ENCODE measurements at places on chromosomes 3 and 15.

DNA sequence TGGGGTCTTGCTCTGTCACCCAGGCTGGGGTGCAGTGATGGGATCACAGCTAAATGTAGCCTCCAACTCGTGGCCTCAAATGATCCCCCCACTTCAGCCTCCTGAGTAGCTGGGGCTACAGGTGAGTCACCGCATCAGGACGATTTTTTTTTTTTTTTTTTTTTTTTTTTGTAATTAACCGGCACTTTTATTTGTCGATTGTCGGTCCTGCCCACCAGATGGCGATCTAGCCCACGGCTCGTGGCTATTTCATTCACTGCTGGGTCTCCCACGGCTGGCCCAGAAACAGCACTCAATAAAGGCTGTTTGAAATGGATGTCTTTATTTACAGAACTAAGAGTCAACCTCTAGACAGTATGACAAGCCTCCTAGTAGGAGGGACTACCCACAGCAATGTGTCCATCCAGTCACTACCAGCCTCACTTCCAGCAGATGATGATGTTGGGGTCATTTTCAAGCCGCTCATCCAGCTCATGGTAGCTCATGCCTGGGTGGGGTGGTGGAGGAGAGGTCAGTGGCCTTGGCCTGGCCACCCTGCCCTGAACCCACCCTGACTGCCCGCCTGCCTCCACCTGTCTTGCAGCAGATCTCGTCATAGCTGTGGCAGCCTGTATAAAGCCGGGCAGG, 1.8 kb upstream of the ZMYND10 start:
- peak; percentile 32 for DNase-seq

GRCh38 chr3:124461126-124461525, 269.1 kb upstream of the UMPS start:
- DNase-seq, result no peak

DNA sequence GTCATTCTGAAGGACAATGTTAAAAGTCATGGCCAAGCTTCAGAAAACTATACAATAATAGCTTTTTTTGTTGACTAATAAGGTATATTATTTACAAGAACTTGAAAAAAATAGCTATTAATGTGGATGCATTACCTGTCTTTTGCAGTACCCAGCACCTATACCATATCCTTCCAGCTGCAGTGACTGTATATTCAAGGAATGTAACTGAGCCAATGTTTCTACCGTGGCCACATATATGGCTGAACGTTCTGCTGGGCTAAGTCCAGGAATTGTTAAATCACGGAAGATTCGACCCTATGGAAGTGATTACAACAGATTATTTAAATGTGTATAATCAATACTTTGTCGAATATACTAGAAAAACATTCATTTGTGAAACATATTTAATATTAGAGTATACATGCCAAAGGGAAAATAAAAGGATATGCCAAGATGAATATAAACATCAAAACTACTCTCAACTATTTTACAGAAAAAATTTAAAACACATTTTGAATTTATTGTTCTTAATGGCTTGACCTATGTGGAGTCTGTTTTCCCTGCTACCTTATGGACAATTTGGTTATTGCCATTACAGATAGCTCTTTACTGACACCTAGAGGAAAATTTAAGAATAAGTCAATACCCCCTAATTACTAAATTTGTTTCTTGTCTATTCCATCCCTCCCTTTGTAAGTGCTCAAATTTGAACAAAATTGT, 17.6 kb downstream of the ACAD11 start:
- DNase-seq, result no peak

- DNase-seq, result no peak
Measured at GRCh38 chr3:99933971-99934750, 116.5 kb downstream of the CMSS1 start.

DNA sequence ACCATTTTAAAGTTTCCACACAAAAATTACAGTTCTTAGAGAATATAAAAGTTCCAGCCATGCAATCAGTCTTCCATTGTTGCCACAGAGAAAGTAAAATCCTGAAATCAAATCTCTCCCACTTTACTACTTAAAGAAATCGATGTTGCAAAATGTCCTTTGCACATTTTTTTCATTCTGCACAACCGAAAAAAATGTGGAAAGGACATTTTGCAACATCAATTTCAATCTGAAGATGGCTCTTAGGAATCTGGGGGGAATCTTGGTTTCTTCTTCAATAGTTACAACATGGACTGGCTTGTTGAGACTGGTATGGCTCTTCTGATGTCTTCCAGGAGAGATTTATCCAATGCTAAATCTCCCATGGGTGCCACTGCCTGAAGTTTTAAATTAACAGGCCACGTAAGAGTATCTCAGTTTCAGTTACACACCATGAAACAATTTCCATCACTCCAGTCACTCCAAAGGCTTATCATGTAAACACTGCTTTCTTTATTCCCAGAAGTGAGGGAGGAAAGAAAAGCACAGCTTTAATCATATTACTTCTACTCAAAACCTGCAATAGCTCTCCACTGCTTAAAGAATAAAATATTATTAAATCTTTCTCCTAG, 55.8 kb upstream of the CTNNB1 start:
- DNase-seq, result no peak

- DNase-seq, result no peak
Measured at GRCh38 chr3:46280105-46280797, 38.0 kb downstream of the CCR3 start.

DNA sequence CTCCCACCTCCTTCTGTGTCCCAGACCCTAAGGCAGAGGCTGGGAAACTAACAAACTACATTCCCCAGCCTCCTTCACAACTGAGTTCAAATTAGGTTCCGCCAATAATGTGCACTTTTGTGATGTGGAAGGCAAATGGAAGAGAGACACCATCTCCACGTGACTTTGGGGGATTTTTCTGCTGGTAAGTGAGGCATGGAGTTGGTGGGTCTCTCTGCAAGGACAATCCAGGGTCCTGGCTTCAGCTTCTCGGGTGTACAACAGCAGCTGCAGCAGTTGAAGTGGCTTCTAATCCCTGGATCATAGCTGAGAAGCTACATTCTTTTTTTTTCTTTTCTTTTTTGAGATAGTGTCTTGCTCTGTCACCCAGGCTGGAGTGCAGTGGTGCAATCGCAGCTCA, 58.9 kb upstream of the GATA2 start:
- no peak for DNase-seq

DNA sequence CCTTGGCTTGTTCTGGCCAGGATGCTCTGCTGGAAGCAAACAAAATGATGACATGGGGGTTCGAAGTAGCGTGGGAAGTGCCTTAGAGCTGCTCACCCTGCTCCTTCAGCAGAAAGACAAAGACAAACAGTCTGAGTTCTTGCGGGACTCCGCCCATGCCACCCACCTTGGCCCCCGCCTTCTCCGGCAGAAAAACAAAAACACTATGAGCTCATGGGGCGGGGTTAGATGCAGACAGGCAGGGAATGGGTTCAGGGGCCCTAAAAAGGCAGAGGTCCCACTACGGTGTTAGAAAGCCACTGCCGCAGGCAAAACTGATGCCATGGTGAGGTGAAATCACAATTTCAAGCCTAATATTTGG, 9.7 kb upstream of the NCKIPSD start:
- DNase-seq, result no peak

DNA sequence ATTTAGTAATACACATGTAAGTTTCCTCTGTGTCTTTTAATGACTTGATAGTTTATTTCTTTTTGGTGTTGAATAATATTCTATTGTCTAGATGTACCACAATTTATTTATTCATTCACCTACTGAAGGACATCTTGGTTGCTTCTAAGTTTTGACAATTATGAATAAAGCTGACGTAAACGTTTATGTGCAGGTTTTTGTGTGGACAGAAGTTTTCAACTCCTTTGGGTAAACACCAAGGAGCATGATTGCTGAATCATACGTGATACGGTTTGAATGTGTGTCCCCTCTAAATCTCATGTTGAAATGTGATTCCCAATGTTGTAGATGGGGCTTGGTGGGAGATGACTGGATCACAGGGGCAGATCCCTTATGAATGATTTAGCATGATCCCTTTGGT, 21.5 kb downstream of the SPESP1 start:
- DNase-seq, result no peak

DNA sequence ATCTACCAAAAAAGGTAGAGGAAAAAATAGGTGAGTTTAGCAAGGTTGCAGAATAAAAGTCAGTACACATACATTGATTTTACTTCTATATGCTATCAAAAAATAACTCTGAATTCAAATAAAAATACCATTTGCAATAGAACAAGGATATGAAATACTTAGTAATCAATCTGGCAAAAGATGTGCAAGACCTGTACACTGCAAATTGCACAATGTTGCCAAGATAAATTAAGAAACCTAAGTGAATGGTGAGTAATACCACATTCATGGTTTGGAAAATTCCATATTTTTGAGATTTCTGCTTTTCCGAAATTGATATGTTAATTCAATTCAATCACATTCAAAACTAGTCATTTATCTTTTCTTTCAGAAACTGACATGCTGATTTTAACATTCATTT, 464.8 kb downstream of the EPHA3 start:
- DNase-seq, result no peak

DNA sequence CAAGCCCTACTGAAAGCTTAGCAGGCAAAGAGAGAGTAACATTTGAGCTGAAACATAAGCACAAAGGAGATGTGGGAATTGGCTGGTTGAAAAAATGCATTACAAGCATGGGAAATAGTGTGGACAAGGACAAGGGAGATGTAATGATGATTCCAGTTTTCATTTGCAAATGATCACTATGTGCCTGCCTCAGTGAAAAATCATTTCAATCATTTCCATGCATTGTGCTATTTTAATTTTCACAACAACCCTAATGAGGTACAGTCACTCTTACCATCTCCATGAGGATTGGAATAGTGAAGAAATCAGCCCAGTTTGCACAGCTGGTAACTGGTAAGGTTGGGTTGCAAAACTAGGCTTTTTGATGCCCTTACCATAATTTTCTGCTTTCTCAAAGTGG, 123.2 kb downstream of the ARNT2 start:
- no peak for DNase-seq

DNA sequence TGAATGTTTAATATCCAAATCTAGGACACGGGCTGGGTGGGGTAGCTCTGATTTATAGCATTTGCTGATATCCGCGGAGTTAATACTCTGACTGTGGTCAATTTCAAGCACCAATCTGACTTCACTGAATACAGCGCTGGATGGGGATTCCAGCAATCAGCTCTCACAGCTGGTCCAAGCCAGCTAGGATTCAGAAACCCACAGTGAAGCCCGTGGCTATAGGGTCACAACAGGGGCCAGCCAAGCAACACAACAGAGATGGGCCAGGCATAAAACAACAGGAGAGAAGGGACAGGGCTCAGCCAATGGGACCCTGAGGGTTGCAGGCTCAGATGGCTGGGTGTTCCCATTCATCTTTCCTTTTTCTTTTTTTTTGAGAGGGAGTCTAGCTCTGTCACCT, 5.4 kb upstream of the LMAN1L start:
- DNase-seq, result no peak

GRCh38 chr15:31005660-31006059, 14.2 kb upstream of the MTMR10 start:
- DNase-seq, result no peak

GRCh38 chr15:66808181-66808824, 106.3 kb downstream of the SMAD6 start:
- DNase-seq, result no peak

DNA sequence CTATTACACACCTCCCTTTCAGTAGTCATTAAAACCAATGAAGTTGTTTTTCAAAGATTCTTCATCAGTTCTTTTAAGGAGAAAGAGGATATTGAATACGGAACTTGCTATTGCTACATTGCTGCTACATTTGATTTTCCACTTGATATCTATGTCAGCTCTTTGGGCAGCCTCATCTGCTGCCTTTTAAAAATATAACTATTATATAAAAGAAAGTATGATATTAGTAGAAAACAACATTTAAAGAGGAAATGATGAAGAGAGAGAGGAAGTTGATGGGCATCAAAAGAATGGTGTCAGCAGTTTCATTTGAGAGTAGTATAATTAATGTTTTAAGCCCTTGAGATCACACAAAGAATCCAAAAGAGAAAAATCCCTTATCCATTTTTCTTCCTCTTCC, 171.4 kb downstream of the NFKBIZ start:
- no peak for DNase-seq

DNA sequence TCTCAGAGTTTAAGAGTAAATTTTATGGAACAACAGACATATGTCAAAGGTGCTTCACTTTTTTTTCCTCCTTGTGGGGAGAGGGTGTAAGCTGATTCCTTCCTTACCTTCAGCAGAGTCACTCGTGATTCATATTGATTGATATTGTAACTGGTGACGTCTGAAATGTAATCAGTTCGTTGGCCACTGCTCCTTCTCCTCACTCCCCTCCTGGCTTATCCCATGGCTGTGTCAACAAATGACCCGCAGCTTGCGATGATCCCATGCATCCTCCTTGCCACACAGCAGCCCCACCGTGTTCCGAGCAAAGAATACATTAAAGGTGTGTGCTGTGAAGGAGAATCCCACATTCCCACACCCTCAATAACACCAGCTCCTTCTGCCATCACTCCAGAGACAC, 7.3 kb downstream of the MGLL start:
- no peak for DNase-seq

GRCh38 chr15:49439678-49440395, 16.8 kb downstream of the FGF7 start:
- no peak for DNase-seq

DNA sequence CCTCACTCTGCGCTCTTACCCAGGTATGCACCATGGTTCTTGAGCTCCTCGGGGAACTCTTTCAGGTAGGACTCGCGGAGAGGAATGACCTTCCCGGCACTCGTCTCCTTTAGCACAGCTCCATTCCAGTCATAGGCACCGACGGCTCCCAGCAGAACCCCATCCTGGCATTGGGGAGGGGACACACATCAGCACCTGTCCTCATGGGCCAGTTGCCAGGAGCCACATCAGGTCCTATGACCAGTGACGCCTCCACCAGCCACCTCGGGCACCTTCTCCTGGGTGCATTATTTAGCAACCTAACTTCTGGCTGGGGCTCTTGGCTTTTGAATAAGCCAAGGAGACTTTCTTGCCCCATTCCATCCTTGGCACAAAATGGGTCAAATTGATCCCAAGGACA, 61.9 kb downstream of the FEM1B start:
- DNase-seq, result no peak

DNA sequence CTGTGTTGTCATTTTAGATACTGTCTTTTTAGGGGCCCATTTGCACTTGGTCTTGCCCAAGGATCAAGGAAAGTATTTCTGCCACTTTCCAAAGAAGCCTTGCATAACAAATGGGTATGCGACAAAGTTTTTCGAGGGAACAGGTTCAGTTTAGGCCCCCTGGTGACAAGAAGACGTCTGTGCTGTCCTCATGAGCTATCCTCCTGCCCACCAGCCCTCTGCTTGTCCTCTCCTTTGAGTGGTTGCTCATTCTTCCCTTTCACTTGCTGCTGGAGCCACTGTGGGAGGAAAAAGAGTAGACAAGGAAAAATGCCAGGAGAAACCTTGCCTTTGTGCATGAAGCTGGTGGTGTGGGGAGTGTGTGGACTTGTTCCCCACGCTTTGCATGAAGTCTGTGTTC, 171.9 kb downstream of the CACNA2D3 start:
- DNase-seq, result no peak

- DNase-seq, result no peak
Measured at GRCh38 chr3:20760981-20761380, 575.0 kb upstream of the SGO1 start.

GRCh38 chr3:112530573-112530972, 31.2 kb downstream of the ATG3 start:
- DNase-seq, result no peak

- no peak for DNase-seq
Measured at GRCh38 chr15:68986322-68986721, 28.2 kb upstream of the NOX5 start.

- no peak for DNase-seq
Measured at GRCh38 chr3:49283997-49284396, 7.0 kb upstream of the C3orf62 start.

- DNase-seq, result no peak
Measured at GRCh38 chr3:25471081-25471768, 43.2 kb downstream of the RARB start.

Measured in NCI-H1092 (cell line).